ENCODE measurements at places on chromosomes 12 and 14.

DNA sequence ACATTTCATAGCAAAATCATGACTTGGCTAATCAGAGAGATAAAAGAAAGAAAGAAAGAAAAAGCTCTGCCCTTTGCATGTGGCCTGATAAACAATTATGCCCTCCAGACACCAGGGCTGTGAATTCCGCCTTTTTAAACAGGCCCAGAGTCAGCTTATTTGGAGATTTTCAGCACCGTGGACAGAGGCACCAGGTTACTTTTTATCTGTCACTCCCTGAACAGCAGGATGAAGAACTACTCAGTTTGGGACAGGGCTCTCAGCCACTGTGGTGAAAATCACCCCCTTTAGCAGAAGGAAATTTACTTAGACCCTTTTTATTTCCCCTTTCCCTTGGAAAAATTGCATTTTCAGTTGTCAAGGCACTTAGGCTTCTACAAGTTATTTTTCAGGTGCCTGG lies 359.9 kb downstream of the NRXN3 start:
- DNase-seq = peak; percentile 23

DNA sequence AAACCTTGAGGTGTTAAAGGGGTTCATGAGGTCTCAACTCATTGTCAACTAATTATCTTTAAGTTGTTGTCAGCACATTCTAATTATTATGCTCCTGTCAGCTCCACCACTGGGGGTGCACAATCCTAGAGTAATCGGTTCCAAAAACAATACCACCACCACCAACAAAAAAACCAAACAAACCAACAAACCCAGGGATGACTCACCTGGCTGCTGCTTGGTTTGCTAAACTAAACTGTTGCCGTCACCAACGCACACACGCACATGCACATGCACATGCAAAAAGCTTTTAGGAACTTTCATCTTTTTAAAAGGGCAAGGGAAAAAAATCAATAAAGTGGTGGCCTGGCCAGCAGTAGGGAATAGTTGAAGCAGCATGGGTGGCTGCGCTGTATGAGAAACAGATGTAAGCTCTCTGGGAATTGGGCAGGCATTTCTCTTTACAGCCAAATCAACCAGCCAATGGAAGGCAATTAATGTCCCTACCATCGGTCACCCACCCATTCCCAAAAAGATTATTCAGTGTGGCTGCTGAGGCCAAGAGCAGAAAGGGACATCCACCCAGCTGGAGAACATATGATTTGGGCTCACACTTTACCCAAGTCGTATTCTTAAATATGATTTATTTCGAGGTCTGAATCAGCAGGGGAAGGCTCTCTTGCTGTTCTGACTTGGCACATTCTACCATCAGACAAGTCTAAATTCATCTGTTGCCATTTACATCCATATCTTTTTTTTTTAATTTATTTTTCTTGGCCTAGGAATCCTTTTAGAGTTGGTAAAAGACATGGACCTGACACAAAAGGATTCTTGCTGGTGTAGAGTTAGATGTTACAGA lies 20.0 kb downstream of the TMEM30B start:
- peak; percentile 72 for DNase-seq

- peak; percentile 90 for DNase-seq
Measured at GRCh38 chr12:75724928-75725312, 213.5 kb upstream of the KRR1 start.

GRCh38 chr12:103879048-103879692 lies 38.1 kb upstream of the NT5DC3 start:
- DNase-seq = no peak

- DNase-seq = no peak
Measured at GRCh38 chr12:8677362-8677761, 14.7 kb upstream of the MFAP5 start.

DNA sequence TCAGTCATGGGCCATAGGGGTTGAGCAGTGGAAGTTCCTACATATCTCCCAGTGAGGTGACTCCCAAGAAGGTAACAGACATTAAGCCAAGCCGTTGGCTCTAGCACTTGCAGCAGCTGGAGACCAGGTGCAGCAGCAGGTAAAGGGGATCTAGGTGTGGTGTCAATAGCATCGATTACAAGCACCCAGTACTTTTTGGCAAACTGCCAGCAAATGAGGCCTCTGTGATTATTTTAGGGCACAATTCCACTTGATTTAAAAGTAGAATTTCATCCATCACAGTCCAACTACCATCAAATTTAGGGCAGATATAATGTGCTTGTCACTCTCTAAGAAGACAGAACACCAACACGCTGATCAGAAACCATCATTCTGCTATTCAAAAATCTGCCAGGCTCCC lies 224.1 kb upstream of the EGLN3 start:
- DNase-seq = no peak

- peak; percentile 94 for DNase-seq
Measured at GRCh38 chr14:84250893-84251292, 1279.1 kb upstream of the FLRT2 start.

DNA sequence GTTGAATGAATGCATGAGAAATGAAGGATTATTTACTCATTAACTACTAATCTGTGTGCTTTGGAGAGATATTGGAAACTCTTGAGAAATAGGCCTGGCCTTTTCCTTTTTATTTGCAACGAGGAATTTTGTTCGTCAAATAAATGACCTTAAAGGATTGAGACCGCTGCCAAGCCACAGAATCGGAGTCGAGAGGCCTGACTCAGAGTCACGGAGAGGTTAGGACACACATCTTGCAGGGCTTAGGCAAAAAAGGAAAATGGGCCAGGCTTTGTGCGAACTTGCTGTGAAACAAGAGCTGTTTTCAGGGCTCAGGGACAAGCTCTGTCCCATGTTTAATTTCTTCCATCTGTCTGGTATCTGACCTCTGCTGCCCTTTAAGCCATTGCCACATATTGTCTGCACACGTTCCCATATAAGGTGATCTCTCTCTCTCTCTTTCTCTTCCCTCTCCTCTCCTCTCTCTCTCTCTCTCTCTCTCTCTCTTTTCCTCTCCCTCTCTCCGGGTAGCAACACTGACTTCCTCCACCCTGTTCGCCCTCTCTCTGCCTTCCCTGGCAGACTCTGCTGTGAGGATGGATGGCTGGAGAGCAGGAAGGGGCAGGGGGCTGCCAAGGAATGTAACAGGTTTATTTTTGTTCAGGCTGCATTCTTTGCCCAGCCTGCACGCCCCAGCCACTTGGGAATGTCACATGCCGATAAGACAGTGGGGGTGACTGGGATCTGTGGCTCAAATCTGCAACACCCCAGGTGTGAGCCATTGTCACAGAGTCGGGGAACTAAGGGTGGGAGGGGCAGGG lies 14.9 kb upstream of the IFT81 start:
- peak; percentile 85 for DNase-seq

- DNase-seq = no peak
Measured at GRCh38 chr14:99575043-99576023, 28.7 kb downstream of the CCDC85C start.
